ENCODE measurements at places on chromosomes 1 and 21. TPM values are rescaled to one million over a fixed set of nuclear protein-coding genes. Genes with fewer than 3 reads are reported as not detected.

CFHR5 gene
- not detected for total RNA-seq

SH3D21 gene
- 10.8 TPM for total RNA-seq

S100A2 gene
- total RNA-seq, result 2.3 TPM

LCE1B gene
- not detected for total RNA-seq

TCP10L gene
- total RNA-seq, result 5.5 TPM

UFC1 gene
- total RNA-seq, result 107 TPM

Data from camera-type eye (tissue), 1 donor.